ENCODE measurements at places on chromosomes 2 and 18.
A peak's percentile ranks its signal among the peaks of the same experiment; 100 is the strongest.

DNA sequence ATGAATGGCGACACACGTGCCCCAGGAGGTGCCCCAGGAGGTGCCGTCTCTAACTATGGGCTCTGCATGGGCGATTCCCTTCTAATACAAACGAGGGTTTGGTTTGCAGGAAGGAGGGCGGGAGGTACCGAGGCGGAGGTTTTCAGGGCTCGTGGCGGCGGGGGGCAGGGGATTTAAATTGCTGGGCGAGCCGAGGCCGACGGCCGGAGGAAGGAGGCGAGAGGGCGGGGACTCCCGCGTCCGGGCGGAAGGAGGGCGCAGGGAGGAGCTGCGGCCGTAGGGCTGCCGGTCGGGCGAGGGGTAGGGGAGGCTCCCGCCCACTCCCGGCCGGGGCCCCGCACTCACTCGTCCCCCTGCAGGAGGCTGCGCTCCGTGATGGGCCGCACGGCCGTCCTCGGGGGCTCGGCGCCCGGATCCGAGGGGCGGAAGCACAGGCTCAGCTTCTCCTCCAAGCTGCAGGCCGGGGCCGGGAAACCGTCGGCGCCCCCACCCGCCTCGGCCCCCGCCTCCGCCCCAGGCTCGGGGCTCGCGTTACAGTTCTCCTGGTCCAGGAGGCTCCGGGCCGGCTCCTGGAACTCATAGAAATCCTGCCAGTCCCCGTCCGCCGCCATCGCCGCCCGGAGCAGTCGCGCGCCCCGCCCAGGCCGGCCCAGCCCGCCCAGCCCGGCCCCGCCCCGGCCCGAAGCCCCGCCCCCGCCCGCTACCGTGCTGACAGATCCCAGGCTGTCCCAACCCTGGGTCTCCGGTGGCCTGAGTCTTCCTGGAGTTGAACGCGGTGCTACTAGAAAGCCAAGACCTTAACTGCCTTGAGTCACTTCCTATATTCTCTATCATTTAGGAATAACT is at the start of gene FEZ2:
Gene FEZ2, minus strand, starts transcription at position 637 of the 846 bp plus-strand sequence. Its CDS starts 26 bp downstream, at position 611.
- DNase-seq = peak; percentile 46

- DNase-seq = no peak
Observed at GRCh38 chr2:24024018-24024417, 14.1 kb downstream of the MFSD2B start.

- DNase-seq = no peak
Observed at GRCh38 chr18:12046751-12047335, 46.8 kb upstream of the ANKRD62 start.

GRCh38 chr2:95401480-95401879 is 1.0 kb upstream of the FAHD2A start:
- no peak for DNase-seq

- DNase-seq = no peak
Observed at GRCh38 chr2:161090411-161090810, 69.8 kb upstream of the TANK start.

DNA sequence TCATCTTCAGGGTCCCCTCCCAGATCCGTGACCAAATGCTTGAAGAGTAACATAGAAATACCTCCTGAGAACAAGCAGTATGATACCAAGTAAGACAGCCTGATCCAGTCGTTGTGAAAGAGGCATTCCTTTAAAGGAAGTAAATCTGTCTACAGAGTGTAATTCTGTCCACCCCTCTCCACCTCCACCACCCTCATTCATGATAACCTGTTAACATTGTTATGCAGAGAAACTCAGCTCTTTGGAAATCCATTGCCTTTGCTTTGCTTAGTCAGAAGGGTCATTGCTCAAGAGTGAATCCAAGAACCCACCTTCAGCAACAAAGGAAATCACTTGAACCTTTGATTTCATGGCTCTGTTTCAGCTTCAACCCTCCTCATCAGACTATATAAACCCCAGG is 155.6 kb downstream of the CYP26B1 start:
- DNase-seq = no peak

GRCh38 chr2:174623690-174624089 is 26.1 kb upstream of the WIPF1 start:
- DNase-seq = no peak

- no peak for DNase-seq
Observed at GRCh38 chr2:136207665-136208064, 89.7 kb upstream of the CXCR4 start.

All from NCI-H460 (cell line).